ENCODE measurements at places on chromosomes 12 and 14.

DNA sequence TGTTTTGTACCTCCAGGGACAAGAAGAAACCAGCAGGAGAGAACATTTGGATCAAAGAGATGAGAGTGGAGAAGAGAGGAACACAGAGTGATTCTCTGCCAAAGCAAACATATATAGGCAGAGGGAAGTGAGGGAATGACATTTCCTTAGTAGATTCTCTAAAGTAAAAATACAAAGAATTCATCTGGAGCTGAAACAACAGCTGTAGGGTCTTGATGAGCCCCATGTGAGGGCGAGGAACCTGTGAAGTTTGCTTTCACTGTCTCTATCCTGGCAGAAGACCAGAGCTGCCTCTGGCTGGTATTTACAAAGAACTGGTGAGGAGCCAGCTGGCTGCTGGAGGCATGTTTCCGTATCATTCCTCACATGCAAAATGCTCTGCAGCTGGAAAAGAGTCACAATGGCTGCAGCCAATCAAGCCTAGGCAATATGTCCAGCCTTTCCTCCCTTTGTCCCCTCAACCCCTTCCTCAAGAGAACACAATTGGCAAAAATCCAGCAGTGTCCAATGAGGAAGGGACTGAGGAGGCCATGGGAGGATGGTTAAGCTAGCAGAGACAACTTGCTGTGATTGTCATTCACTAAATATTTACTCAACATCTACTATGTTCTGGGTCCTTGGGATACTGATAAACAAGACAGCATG is 122.5 kb downstream of the PHLDA1 start:
- DNase-seq: no peak

DNA sequence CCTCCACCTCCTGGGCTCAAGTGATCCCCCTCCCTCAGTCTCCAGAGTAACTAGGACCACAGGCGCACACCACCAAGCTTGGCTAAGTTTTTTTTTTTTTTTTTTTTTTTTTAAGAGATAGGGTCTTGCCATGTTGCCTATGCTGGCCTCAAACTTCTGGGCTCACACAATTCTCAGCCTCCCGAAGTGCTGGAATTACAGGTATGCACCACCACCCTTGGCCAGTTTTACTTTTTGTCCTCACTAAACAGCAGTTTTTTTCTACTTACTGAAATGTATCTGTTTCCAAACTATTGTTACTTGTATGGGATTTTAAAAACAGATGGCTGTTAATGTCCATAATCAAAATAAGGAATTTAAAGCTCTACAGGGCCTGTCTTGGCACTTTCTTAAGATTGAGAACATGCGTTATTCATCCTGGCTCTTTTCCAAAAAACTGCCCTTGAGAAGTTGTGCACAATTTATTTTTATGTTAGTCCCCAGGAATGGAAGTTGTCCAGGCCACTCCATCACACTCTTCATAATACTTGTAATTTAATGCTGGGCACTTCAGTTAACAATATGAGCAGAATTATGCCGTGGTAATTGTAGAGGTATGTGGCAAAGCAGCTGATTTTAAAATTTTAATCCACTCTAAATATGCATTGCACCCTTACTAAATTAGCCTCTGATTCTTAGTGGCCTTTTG is 51.9 kb upstream of the REP15 start:
- DNase-seq: no peak

- no peak for DNase-seq
These were observed 127.0 kb downstream of the TSPAN9 start for GRCh38 chr12:3204143-3204542.

DNA sequence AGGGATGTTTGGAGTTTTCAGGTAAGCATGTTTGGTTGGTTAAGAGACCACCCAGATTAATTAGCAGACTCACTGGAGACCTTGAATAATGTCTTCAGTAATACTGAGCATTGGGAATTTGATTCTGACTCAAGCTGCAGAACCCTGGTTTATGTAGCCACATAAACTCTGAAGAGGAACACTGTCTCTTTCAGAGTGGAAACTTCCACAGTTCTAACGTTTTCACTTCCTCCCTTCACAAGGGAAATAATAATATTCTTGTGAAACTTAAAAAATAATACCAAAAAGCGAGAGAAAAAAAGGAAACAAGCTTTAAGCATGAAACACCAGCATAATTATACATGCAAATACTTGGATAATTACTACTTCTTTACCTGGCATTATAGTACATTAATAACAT is 40.0 kb upstream of the ST8SIA1 start:
- DNase-seq: no peak

DNA sequence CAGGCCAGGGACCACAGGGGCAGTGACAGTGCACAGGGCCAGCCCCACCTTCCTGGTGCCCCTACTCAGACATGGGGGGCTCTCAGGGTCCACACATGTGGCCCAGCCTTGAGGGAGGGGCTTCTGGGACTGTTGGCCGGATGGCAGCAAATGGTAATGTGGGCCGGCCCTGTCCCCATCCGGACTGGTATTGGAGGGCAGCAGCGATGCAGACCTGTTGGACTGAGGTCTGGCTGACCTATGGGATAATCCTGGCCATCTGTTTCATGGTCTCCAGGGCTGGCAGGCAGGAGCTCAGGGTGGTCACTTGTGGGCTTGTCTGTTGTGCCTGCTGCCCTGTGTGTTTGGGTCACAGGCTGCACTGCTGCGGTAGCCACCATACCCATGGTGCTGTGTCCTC is 387.5 kb downstream of the TMEM121 start:
- no peak for DNase-seq

DNA sequence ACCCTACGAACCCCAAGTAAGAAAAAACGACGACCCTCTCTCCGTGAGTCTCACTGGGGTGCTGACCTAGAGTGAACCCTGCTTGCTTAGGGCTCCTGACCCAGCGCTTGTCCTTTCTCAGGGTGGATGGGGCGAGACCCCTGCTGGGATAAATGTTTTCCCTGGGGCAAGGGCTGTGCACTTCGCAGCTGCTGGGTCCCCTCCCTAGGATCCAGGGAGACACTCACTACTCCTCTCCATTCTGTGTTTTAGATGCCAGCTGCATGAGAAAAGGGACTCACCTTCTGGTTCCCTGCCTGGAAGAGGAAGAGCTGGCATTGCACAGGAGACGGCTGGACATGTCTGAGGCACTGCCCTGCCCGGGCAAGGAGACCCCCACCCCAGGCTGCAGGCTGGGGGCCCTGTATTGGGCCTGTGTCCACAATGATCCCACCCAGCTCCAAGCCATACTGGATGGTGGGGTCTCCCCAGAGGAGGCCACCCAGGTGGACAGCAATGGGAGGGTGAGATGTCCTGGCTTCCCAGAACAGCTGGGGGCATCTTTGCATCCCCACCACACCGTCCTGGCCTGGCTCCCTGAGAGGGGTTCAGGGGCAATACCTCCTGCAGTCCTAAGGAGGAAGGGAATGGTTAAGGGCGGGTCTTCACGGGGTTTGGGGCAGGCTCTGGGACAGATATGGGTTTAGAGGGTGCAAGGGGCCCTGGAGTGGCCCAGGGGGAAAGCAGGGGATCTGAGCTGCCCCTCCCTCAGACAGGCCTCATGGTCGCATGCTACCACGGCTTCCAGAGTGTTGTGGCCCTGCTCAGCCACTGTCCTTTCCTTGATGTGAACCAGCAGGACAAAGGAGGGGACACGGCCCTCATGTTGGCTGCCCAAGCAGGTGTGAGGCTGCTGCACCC is 663 bp downstream of the ANKRD33 start:
- DNase-seq: no peak

DNA sequence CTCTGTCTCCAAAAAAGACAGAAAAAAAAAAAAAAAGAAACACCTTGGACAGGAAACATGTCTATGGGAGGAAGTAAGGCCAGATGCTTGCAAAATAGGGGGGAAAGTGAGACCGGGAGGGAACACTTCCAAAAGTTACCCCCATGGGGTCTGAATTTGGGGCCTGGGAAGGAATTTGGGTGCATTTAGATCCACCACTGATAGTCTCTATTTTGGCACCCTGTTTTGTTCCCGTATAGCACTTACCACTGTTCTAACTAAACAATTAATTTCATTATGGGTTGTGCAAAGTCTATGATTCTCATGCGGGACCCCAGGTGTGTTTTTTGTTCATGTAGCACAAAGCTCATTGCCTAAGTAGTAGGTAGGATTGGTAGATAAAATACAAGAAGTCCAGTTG is 1.4 kb upstream of the MLEC start:
- no peak for DNase-seq

- DNase-seq: no peak
These were observed 35.2 kb downstream of the RNFT2 start for GRCh38 chr12:116773276-116773731.

DNA sequence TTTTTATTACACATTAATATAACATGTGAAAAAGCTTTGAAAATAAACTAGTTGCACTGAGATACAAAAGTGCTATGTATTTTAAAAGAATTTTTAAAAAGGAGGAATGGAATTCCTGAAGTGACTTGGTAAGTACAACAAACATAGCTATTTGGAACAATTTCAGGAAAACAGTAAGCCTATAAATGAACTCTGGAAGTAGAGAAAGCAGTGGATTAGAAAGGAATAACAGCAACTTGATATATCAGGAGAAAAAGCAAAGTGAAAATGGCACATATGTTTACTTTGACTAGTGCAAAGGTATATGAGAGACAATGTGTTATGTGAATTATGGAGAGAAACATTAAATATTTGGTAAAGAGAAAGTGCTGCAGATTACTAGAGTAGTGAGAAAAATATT is 811.7 kb downstream of the C12orf50 start:
- no peak for DNase-seq

DNA sequence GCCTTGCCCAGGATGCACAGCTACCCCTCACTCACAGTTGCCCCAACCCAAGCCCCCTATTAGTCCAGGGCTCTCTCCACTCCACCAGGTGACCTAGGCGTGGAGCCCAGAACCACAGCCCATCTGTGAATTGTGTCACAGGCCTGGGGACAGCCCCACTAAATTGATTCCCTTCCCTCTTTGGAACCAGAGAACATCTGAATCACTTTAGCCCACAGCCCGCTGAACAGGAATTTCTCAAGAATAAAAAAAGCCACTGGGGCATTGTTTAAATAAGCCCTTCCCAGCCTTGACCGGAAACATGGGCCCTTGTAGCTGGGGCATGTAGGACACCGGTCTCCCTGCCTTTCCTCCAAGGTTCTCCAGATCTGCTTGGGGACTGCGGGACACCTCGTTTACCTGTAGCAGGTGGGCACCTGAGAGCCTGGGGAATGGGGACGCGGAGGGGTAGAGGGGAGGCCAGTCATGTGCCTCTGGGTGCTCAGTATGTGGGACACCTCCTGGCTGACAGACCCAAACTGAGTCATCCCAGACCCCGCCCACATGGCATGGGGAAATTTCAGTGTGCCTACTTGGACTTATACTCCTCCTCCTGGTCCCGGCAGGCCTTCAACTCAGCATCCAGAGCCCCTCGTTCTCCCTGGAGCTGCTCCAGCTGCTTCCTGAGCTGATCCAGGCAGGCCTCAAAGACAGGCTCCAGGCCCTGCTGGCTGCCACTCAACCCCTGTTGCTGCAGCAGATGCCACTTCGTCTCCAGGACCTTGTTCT is 1.3 kb downstream of the KRT78 start:
- no peak for DNase-seq

GRCh38 chr14:100988411-100988900 is 84.9 kb upstream of the RTL1 start:
- no peak for DNase-seq

GRCh38 chr12:4383304-4383865 is 3.9 kb upstream of the FGF23 start:
- no peak for DNase-seq

DNA sequence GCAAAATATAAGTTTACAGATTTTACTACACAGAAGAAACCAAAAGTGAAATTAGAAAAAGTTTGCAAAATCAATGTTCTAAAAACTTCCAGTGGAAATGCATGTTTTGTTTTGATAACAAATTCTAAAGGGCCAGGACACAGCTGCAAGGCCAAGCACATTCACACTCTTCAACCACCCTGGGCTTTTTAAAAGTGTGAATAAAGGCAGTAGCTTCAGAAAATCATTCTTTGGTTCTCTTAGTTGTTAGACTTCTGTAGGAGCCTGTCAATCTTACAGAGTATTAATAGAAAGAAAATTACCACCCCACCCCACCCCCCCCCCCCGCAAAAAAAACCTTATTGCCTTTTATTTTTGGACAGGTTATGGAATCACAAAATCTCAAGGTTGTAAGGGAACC is 105.2 kb upstream of the EGLN3 start:
- no peak for DNase-seq

GRCh38 chr14:87492561-87492960 is 500.4 kb downstream of the GALC start:
- DNase-seq: no peak

DNA sequence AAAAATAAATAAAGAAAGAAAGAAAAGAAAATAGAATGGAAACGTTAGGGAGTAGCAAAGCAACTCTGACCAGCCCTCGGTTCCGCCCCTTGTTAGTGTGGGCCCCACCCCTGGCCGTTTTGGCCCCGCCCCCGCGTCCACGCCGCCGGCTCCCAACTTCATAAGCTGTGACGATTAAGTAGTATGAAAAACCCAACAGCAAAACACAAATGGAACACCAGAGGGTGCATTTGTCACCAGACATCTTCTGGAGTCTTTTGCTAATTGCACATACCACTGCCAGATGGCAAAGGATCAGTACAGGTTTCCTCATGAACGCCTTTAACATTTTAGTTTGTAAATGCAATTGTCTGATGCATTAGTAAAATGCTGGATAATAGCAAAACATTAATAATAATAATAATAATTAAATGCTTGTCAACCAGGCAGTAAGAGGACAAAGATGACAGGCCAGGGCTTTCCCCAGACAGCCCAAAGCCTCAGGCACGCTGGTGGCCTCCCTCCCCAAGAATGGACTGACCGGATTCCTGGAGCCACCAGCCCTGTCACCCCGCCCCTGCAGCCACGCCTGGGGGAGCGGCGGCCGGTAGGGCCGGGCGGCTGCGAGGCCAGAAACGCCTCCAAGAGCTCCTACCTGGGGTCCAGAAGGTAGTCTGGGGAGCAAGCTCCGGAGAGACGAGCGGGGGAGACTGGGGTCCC is 23.6 kb downstream of the HSP90AA1 start:
- DNase-seq: peak; percentile 85

DNA sequence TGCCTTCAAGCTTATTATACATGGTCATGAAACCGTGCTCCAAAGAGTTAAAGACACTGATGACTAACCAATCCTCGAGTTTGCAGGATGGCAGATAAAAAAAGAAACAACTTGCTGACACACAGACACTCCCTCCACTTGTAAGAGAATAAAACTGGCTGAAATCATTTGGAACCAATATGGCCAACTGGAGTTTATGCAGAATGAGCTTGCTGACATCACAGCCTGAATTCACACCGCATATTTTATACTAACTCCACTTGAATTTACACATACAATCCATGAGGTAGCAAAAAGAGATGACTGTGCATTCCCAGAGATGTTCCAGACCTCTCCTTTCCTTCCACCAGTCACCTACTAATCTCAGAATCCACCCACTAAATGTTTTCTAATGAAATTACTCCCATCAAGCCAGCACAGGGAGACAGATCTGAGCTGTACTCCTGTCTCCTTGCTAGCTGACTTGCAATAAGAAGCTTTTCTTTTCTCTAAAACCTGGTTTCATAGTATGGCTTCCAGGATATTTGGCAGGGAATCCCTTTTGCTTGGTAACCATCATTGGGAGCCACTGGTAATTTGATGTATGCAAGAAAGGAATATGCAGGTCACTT is 15.8 kb upstream of the PTPRR start:
- no peak for DNase-seq

- DNase-seq: no peak
These were observed 70.6 kb upstream of the CCND2 start for GRCh38 chr12:4202918-4203317.

DNA sequence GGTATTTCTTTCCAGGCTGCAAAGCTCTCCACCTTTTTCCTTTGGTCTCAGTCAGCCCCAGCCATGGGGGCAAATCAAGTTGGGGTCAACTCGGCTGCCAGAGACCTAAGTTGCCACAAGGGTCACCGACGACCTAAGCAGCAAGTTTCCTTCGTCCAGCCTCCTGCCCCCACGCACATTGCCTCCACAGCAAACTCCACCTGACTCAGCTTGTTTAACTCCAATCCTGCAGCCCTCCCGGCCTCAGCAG is 767 bp upstream of the KCNMB4 start:
- DNase-seq: no peak

All from CD4-positive, alpha-beta T cell treated with Interleukin-1 beta for 1 hour (primary cell).